ENCODE measurements at places on chromosomes 11 and 22.

DNA sequence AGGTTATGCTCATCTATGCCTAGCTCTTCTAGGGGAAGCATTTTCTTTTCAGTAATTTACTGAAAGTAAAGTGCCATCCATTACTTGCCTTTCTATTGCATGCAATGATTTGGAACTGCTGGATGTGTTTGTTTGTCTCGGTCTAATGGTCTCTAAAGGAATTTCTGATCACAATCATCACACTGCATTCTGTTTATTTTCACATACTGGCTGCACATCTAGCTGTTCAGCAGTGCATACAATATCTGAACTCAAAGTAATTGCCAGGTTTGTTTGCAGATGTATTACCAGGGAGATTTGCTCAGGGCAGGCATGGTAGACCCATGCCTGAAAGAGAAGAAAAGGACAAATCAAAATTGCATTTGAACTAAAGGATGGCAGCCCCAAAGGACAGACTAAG is 36.4 kb upstream of the CWF19L2 start:
- DNase-seq, result no peak

GRCh38 chr11:34313099-34313517 is 44.7 kb downstream of the ABTB2 start:
- no peak for DNase-seq

DNA sequence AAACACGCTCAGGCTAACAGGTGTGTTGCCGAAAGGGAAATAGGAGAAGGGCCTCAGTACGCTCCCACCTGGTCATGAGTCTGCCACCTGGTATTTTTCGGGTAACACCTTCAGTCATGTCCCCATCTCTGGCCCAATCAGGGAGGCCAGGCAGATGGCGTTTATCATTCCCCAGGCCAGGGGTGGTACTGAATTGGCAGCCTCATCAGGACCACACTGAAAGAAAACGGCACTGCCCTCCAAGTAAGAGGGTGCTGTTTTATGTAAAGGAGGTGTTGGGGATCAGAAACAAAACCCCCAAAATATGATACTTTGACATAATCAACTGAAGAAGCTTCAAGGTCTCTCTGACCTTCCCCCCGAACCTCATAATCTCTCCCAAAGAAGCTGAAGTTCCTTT is 58.9 kb downstream of the RCN1 start:
- no peak for DNase-seq

DNA sequence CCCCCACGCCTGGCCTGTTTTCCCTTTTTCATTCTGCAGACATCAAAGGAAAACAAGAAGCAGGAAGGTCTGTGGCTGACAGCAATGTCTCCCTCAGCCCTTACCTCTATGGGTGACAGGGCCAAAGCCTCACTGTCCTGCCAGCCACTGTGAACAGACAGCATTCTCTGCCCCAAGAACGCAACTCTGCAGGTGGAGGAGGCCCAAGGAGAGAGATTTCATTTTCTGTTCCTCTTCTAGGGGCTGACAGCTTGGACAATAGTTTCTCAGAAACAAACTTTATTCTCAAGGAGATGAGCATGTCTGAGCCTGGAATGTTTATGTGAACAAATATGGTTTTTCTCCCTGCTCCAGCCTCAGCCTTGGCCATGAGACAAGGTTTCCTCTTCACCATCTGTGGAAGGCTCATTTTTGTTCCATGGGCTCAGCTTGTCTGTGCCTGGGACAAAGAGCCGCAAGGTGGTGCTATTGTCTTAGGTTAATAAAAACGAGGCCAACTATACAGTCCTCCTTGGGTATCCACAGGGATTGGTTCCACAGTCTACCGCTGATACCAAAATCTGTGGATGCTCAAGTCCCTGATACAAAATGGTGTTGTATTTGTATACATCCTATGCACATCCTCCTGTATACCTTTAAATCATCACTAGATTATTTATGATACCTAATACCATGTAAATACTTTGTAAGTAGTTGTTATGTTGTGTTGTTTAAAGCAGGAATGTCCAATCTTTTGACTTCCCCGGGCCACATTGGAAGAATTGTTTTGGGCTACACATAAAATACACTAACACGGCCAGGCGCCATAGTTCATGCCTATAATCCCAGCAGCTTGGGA is 5.8 kb downstream of the PIWIL3 start:
- peak; percentile 51 for DNase-seq

GRCh38 chr11:8318536-8318935 is 54.9 kb upstream of the LMO1 start:
- no peak for DNase-seq

GRCh38 chr11:14619603-14620531 is 23.7 kb upstream of the PDE3B start:
- no peak for DNase-seq

- no peak for DNase-seq
These were observed 3.4 kb downstream of the FAM83F start for GRCh38 chr22:39997939-39998726.
